ENCODE measurements at places on chromosomes 7 and 10.

- H3K4me3 ChIP-seq, result no peak overlapping the region
- no peak overlapping the region for H3K27ac ChIP-seq
- DNase-seq, result no peak
- H3K27me3 ChIP-seq, result no peaks in the 10 kb centered on the region
Observed at GRCh38 chr10:15374156-15374555, 3.1 kb upstream of the FAM171A1 start.

GRCh38 chr10:87723500-87723899 lies 63.8 kb downstream of the PAPSS2 start:
- H3K27ac ChIP-seq, result no peak overlapping the region
- no peaks in the 10 kb centered on the region for H3K4me1 ChIP-seq
- no peak for DNase-seq
- H3K27me3 ChIP-seq, result no peaks in the 10 kb centered on the region

DNA sequence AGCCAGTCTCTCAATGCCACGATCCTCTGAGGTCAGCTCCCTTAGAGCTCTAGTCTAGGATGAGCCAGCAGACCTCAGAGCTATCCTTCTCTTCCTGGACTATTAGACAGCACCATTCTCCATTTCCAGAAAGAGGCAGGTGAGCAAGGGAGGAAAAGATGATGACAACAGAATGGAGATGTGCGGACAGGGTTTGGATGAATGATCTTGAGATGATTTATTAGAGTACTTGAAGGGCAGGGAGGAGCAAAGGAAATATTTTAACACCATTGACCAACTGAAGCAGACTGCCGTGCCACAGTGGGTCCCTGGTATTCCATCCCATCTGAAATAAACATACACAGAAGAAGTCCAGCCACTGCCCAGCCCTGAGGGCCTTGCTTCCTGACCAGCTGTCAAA lies 94.3 kb downstream of the CFAP58 start:
- DNase-seq, result no peak
- H3K4me3 ChIP-seq, result no peak overlapping the region
- no peaks in the 10 kb centered on the region for H3K27me3 ChIP-seq
- H3K4me1 ChIP-seq, result peaks cover 44% of the 10 kb centered on the region

DNA sequence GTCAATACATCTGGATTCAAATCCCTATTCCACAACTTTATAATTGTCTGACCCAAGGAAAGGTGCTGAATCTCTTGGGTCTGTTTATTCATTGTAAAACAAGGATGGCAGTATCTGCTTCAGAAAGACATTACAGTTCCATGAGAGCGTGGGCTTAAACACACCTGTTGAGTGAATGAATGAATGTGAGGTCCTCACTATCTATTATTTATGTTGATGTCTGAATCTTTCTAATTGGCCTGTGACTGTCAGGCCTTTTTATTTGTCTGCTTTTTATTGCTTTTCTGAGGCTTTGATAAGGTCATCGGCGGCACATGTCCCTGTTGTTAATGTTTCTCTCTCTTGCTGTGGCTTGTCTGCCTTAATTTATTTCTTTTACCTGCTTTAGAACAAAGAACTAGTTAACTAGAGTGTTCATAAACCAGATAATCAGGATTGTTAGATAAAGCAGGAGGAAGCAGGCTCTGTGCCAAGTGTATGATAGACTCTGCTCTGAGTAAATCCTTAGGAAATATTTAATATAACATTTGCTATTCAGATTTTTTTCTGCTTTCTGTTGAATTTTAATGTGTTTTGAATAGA lies 42.3 kb upstream of the CYCS start:
- H3K4me3 ChIP-seq, result no peak overlapping the region
- DNase-seq, result no peak
- H3K36me3 ChIP-seq, result no peaks in the 10 kb centered on the region
- H3K27ac ChIP-seq, result no peak overlapping the region
- no peaks in the 10 kb centered on the region for H3K27me3 ChIP-seq

- H3K4me1 ChIP-seq, result no peaks in the 10 kb centered on the region
- no peak overlapping the region for H3K4me3 ChIP-seq
- H3K27ac ChIP-seq, result no peak overlapping the region
- H3K36me3 ChIP-seq, result no peaks in the 10 kb centered on the region
Observed at GRCh38 chr10:47412869-47413268, 28.8 kb upstream of the ZNF488 start.

DNA sequence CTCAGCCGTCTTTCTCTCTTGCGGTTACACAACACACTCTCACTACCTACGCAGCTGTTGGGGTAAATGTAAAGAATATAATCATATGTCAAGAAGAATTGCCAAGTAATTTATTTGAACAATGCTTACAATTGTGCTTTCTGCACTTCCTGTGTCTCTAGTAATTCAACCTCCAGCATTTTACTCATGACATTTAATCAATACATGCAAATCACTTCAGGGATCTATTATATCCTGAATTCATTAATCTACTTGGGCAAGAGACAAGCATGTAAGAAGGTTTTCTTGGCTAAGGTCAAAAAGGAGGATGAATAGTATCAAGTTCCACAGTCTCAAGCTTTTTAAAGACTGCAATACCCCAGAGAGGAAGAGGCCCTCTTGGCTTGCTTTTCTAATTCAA lies 562.9 kb upstream of the ADARB2 start:
- H3K27ac ChIP-seq, result no peak overlapping the region
- DNase-seq, result no peak
- H3K4me1 ChIP-seq, result no peaks in the 10 kb centered on the region
- H3K36me3 ChIP-seq, result no peaks in the 10 kb centered on the region
- no peaks in the 10 kb centered on the region for H3K27me3 ChIP-seq

DNA sequence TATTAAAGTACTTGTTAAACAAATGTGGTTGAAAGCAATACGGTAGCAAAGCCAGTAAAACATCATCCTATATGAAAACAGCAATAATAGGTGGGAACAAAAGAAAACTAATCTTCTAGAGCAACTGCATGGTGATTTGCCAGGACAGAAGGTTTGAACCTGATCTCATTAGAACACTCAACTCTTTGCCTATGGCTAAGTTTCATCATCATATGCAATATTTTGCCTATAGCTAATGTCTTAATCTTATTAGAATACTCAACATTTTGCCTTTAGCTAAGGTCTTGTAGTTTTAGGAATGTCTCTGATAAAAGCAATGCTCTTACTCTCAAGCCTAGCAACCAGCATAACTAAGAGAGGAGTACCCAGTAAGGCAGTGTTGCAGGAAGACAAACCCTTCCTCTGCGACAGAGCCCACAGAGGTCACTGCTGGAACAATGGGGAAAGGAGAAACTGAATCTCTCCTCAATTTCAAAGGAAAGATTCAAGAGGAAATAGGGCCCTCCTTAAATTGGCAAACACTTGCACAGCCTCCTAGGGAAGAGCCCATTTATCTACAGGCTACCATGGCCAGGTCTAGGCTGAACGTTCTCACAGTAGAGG lies 38.3 kb downstream of the CADPS2 start:
- no peaks in the 10 kb centered on the region for H3K36me3 ChIP-seq
- H3K4me1 ChIP-seq, result no peaks in the 10 kb centered on the region
- no peaks in the 10 kb centered on the region for H3K27me3 ChIP-seq
- H3K27ac ChIP-seq, result no peak overlapping the region

DNA sequence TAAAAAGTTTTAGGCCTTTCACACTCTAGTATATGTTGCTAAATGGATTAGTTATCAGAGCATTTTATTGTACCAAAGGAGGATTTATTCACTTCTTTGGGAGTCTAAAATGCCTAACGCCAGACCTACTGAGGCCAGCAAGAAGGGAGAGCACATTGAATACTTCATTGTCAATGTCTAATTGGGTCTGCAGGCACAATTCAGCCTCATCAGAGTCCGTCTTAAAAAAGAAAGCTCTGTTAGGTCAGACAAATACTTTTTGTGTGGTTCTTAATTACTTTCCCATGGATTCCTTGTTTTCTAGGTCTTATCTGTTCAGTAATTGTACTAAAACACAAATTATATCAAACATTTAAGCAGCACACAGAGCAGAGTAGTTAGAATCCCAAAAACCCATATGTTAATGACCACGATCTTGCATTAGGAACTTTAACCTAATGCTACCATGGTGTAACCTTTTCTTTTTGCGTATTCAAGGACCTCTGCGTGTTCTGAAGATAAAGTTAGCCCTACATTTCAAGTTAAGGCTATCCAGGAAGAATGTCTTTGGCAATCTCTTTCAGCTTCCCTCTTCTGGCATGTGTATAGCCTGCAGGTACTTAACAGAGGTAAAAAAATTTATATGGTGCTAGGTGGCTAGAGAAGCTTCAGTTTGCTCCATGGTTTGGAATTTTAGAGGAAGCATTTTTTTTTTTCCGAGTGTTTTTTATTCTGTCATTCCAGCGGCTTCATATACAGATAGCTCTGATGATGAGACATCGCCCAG lies 45.7 kb upstream of the STRIP2 start:
- peaks cover 12% of the 10 kb centered on the region for H3K36me3 ChIP-seq
- H3K27ac ChIP-seq, result no peak overlapping the region
- H3K27me3 ChIP-seq, result no peaks in the 10 kb centered on the region

GRCh38 chr7:105674200-105674920 lies 93.1 kb upstream of the EFCAB10 start:
- no peak overlapping the region for H3K4me3 ChIP-seq
- peaks cover 8% of the 10 kb centered on the region for H3K4me1 ChIP-seq
- H3K27me3 ChIP-seq, result no peaks in the 10 kb centered on the region
- no peak for DNase-seq

DNA sequence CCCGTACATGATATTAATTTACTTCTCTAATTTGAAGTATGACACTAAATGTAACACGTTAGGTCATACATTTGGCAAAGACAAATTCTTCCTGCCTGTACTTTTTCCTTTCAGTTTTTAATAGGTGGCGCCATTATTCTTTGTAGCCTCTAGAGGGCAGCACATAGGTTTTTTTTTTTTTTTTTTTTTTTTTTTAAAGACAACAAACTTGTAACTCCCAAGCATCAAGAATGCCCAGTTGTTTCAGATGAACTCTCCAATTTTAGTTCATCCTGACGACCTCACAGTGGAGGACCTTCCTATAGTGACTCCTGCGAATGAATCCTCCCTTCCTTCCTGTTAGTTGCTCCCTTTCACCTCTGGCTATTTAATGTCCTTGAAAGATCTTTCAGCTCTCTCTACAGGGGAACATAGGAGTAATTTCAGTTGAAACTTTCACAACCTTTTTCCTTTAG lies 139.3 kb upstream of the HDAC9 start:
- no peak overlapping the region for H3K27ac ChIP-seq
- no peaks in the 10 kb centered on the region for H3K36me3 ChIP-seq
- DNase-seq, result no peak

DNA sequence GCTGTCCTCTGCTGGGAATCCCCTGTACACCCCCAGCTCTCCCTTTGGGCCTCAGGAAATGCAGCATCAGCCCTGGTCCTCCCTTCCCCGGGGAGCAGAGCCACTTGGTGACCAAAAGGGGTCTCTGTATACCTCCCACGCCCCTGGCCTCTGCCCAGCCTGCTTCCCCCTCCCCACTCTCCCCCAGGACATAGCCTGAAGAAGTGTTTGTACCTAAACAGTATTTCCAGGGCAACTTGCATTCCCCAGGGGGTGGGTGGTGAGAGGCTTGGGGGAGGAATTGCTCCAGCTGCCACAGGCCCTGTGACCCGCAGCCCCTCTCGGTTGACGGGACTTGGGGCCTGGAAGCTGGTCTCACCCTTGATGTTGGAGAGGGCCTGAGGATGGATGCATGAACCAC lies 39.3 kb downstream of the TMEM270 start:
- DNase-seq, result peak; percentile 58

GRCh38 chr7:134820295-134820694 lies 40.9 kb downstream of the CALD1 start:
- peaks cover 8% of the 10 kb centered on the region for H3K36me3 ChIP-seq
- H3K4me3 ChIP-seq, result no peak overlapping the region
- no peaks in the 10 kb centered on the region for H3K27me3 ChIP-seq
- no peak for DNase-seq
- no peaks in the 10 kb centered on the region for H3K4me1 ChIP-seq

GRCh38 chr10:87608756-87609155 lies 50.9 kb upstream of the PAPSS2 start:
- no peaks in the 10 kb centered on the region for H3K27me3 ChIP-seq
- H3K4me3 ChIP-seq, result no peak overlapping the region
- no peak overlapping the region for H3K27ac ChIP-seq

DNA sequence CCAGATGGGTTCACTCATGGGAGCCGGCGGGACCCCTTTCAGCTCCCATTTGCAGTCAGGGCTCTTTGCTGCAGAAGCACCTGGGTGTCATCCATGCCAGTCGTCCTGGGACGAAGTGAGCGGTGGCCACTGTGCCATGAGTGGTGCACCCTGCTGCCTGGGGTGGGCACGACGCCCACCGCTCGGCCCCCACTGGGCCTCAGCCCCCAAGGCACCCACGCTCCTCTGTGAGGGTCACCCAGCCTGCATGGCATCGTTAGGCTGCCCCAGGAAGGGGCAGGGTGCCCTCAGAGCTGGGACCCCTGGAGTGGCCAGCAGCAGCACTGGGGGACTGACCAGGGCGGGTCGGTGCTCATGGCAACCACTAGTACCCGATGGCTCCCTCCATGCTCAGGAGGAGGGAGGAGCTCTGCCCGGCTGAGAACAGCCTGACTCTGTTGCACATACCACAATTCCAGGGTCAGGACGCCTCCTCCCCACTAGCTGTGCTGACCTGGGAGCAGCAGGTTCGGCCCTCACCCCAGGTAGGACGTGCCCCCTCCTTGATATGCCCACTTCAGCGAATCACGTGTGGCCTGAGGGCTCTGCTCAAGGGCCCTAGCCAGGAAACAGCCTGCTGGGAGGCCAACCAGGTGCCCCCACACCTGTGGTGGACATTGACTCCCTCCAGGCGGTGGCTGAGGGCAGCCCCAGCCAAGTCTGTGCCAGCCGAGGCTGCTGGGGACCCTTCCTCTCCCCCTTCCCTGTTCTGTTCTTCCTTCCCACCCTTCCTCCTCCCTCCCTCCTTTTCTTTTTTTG lies 28.5 kb upstream of the CFAP46 start:
- no peak overlapping the region for H3K27ac ChIP-seq
- no peak for DNase-seq
